ENCODE measurements at places on chromosomes 2 and 18.

GRCh38 chr2:234098681-234099080 lies 48.2 kb downstream of the SPP2 start:
- DNase-seq, result no peak

DNA sequence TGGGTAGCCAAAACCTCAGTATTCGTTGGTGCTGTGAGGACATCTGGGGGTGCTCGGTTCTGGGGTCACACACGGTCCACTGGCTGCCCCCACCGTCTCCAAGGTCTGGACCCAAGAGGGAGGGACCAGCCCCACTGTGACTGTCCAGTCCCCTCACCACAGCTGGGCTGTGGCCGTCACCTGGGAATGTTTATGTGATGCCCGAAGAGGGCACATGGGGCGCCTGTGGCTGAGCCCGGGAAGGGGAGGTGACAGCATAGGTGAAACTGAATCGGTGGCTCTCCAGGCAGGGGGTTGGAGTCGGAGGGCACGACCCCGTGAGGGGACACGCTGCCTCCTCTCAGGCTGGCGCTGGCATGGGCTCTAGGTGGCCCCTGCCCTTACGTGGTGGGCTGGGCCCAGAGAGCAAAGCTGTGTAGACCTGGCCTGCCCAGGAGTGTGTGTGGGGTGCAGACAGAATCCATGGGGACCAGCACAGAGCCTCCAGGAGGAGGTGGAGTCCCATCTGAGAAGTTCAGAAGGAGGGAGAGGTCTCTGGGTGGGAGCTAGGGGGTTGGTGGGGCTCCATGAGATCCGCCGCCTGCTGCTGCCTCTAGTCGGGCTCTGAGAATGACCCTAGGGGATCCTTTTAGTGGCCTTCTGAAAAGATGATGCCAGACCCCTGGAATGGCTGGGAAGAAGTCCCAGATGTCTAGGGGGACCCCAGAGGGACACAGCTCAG lies 1.8 kb downstream of the BOK start:
- DNase-seq, result no peak

GRCh38 chr2:190950566-190950991 lies 63.4 kb downstream of the STAT1 start:
- no peak for DNase-seq

DNA sequence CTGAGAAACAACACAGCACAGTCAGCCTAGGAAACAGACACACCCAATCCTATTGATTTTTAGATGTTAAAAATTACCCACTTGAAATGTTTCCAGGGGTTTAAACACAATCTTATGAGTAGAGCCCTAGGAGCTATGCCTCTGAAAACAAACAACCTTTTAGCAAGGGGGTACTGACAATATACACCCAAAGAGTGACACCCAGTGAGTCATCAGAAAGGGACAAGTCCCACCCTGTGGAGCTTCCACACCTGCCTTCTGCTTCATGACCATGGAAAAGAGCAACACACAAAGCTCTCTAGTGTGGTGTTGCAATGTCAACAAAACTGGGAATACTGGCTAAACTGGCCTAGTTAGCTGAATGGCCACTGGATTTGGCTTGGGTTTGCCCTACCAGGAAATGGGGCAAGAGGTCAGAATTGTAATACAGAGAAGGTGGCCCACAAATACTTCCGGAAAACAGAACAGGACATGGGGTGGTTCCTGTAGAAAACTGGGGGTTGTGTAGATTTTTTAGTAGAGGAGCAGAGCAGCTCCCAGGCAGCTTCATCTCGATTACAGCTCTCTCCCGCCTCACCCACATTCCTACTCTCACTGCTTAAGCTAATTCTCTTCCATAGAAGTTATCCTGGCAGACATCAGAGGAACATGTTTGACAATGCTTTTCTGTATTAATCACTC lies 98.2 kb downstream of the GAREM1 start:
- DNase-seq, result no peak

DNA sequence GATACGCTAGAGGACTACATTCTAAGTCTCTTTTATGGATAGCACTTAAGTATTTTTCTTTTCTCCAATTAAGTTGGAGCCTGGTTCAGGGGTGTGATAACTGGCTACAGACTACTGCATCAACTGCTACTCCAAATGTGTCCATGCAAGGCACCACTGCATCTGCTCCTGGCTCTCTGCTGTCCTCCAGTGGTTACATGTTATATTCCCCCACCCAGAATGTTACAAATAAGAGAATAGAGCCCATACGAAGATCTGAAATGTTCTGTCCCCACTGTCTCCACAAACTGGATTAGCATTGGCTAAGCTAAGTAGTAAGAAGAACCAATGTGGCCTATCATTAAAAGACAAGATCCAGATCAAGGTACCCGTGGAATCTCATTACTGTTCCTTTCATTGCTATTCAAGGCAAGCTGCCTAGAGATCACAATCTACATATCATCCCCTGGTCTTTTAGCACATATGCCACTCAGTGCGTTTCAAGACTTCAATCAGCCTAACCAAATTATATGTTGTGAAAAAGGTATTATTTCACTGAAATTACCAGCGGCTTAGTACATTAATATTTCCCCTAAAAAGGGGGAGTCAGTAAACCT lies 308.3 kb upstream of the SLC8A1 start:
- peak; percentile 49 for DNase-seq

DNA sequence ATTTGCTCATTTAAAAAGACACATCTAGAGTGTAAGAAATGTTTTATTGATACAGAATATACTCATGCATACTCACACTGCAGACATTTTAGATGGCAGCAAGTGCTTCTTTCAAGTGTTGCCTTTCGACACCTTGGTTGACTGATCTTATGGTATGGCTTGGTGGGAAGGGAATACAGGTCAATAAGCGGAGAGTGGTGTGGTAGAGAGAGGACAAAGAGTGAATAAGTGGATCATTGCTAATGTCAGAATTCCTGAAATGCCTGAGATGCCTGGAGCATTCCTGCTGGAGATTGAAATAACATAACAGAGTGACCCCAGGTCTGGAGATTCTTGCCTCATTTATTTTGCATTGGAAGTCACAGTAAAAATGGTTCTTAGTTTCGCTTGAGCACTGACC lies 76.7 kb downstream of the RND3 start:
- DNase-seq, result peak; percentile 59

GRCh38 chr2:12543978-12544558 lies 172.7 kb upstream of the TRIB2 start:
- peak; percentile 79 for DNase-seq

DNA sequence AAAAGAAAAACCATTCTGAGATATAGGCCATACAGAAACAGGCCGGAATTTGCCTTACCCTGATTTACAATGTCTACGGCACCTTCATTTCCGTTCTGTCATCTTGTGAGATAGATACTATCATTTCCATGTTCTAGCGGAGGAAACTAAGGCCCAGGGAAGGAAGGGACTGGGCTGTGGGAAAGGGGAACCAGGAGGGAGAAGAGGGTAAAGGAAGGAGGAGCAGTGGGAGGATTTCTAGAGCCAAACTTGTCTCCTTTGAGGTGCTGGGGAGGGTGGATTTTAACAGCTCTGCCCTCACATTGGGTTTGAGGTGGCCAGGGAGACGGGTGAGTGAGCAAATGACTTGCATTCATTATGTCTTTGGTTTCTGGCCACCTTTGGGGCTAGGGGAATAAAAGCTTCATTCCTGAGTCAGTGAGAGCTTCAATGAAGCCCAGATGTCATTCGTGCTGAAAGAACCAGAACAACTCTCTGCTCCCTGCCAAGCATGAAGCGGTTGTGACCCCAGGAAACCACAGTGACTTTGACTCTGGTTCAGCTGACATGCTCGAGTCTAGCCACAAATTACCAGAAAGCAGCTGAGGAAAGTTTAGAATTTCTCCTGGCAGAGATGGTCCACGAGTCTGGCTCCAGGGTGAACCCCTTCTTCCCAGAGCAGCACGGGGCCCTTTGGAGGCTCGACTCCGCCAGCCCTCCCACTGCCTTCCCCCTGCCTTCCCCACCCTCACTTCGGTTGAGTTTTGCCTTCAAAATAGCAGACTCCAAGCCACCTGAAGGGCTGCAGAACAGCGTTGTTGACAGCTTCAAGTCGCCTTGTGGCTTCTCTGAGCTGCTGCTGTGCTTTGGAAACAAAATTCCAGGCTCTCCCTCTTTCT lies 3.8 kb downstream of the ACTG2 start:
- DNase-seq, result peak; percentile 94

DNA sequence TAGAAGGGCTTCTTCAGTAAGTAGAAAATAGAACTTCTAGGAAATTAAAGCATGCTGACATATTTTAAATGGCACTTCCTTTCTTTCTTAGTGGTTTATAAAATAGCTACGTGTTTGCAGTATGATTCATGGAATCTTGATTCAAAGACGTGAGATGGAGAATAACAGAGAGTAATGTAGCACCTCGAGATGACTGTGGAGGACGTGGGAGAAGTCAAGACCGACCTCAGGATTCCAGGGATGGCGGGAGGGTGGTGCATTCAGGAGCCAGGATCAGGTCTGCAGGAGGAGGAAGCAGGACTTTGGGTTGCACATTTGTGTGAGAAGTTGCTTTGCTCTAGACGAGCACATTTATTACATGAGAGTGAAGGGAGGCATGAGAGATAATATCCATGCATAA lies 56.0 kb downstream of the DCDC2C start:
- DNase-seq, result peak; percentile 39

GRCh38 chr2:128162266-128162665 lies 71.3 kb downstream of the UGGT1 start:
- DNase-seq, result no peak

- DNase-seq, result no peak
Observed at GRCh38 chr2:160440888-160441287, 52.7 kb downstream of the RBMS1 start.

DNA sequence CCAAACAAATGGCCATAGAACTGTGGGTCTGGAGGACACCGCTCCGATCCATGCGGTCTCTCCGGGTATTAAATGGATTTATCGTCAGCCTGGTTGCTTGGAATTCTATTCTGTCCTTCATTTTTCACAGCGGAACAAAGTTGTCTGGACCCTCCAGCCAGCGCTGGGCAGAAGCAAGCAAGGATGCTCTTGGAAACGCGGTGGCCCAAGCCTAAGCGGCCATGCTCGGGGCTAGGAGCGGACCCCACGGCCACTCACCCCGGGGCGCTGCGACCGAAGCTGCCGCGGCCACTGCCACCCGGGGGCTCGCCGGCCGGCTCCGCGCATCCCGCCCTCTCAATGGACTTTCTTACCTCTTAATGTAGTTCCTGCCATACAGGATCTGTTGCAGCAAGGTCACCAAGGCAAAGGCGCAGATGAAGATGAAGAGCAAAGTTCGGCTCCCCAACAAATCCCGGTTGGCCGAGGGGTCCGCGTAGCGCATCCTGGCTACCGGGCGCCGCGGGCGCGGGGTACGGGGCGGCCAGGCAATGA lies 761 bp downstream of the ST8SIA5 start:
- no peak for DNase-seq

Data from fibroblast of skin of left quadriceps (primary cell).